Fibroblast of skin of left quadriceps (primary cell): ENCODE measurements at places on chromosomes 1 and 21.

DNA sequence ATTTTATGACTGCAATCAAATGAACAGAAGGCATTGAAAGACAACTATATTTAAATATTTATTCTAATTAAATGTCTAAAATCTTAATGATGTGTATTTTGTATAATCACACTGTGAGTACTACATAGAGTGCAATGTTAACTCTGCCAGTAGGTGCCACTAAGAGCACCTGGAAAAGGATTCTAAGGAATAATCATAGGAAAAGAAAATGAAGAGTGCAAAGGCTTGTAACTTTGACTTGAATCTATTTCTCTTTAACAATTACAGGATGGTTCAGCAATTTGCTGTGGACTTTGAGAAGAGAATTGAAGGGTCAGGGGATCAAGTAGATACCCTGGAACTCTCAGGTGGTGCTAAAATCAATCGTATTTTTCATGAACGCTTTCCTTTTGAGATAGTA lies 200.4 kb downstream of the DNM3 start:
- DNase-seq: no peak

- DNase-seq: no peak
Observed at GRCh38 chr1:234970401-234970730, 158.3 kb downstream of the TOMM20 start.

DNA sequence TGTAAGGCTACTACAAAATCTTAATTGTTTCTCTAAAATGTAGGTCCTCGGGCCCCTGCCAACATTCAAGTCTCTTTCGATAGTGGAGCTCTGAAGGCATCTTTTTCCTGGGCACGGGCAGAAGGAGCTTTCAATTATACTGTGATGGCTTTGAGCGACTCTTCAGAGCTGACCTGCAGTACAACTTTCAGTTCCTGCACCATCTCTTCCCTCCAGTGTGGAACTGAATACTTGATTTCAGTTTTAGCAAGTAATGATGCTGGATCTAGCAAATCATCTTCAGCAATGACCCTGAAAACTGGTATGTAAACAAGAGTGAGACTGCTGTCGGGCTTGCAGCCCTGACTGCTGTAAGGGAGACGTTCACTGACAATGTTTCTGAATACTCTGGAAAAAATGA lies 9.6 kb downstream of the FNDC7 start:
- DNase-seq: no peak

- no peak for DNase-seq
Observed at GRCh38 chr1:86472152-86472551, 3.4 kb downstream of the CLCA1 start.

GRCh38 chr1:108100148-108100547 lies 100.0 kb downstream of the SLC25A24 start:
- no peak for DNase-seq

DNA sequence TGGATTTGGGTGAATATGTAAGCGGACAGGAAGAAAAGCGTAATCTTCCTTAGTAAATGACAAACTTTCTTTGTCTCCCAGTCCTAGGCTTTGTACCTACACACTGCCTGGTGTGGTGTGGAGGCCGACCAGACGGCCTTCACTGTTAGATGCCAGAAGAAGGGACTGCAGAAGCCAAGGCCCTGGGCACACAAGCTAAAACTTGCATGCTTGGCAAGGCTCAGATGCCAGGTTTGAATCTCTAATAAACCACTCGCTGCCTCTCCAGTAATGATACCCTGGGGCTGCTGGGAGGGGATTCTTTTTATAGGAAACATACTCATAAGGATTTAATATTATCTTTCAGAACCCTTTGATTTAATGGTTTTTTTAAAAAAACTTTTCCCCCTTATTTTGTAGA lies 263.8 kb downstream of the PTPRC start:
- DNase-seq: no peak

DNA sequence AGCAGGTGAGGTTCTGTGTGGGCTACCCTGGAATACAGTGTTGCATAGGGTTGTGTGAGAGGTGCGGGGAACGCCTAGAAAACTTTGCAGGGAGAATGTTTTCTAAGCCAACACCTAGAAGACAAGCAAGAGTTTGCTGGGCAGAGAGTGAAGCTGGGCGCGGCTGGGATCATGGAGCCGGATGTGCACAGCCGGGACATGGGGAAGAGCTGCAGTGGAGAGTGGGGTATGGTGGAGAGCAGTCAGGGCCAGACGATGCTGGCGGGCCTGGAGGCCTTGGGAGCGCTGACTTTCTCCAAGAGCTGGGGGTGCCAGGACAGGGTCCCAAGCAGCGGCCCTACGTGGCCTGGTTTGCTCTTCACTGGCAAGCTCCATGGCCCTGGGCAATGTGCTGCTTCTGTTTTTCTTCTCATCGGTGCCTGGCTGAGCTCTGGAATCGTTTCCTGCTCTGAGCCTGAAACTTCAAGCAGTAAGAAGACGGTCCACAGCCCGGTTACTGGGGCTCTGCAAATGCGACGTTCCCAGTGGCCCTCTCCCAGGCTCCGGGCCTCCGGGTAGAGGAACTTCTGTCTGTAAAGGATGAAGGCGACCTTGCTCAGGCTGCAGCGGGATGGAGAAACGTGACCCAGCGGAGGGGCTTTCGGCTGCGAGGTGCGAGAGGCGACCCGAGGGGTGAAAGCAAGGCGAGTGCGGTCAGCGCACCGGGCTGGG lies 51.9 kb upstream of the CD34 start:
- DNase-seq: no peak

DNA sequence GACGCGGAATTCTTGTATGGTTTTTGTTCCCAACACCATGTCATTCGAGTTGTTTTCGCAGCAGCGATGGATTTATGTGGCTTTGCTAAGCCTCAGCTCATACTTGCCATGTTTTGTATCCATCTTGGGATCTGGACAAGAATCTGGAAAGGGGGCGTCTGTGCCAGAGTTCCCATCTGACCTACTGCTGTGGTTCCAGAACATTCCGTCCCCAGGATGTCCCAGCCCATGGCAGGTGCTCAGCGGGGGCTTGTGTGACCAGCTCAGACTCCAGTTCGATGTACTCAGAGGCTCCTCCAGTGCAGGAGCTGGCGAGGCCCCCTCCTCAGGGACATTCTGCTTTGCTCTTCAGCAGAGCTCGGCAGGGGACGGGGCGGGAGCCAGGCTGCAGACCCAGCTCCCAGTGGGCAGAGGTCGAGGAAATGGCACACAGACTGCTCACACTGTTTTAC lies 24.0 kb upstream of the ADARB1 start:
- no peak for DNase-seq

- DNase-seq: no peak
Observed at GRCh38 chr1:29284961-29285560, 48.7 kb downstream of the PTPRU start.

- DNase-seq: no peak
Observed at GRCh38 chr1:6976044-6976375, 190.8 kb downstream of the CAMTA1 start.

DNA sequence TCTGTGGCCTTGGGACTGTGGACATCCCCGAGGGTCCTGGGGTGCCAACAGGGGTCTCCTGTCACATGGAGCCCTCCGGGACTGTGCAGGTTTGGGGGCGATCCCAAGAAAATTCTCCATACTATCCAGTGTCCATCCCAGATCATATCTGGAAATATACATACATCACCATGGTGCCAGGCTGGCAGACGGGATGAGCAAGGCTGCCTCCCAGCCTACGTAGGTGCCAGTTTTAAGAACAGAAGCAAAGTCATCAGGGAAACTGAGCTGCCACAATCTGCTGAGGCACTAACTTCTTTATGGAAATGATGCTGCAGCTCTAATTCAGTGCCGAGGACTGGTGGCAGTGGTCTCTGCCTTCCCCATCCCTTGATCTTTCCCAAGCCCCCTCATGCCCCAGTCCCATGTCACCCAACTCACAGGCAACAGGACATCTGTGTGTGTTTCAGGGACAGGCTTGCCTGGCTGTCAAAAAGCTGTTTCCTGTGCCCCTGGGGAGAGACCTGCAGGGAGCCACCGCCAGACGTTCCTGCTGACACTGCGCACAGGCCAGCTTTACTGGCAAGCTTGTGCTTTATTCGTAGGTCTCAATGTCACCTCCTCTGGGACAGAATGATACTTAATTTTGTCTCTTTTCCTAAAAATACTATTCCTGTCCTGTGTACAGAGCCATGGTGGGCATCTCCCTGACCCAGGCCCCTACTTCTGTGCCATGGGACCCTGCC lies 15.5 kb downstream of the TEX35 start:
- DNase-seq: no peak

GRCh38 chr1:4621646-4622045 lies 32.8 kb upstream of the AJAP1 start:
- DNase-seq: no peak

GRCh38 chr1:62904856-62905225 lies 120.9 kb downstream of the ATG4C start:
- no peak for DNase-seq

DNA sequence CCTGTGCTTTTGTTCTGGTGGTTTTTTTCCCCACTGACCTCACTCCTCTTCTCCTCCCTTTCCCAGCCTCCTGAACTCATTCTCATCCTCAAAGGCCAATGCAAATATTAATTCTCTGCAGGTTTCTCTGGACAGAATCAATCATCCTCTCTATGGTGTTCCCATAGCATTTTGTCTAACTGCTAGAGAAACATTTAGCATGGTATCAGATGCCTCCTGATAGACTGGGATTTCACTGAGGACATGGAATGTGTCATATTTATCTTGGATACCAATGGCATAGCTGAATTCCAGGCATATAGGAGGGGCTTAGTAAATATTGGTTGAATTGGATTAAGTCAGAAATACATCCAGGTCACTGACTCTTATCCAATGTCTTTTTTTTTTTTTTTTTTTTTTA lies 46.1 kb upstream of the SRP9 start:
- DNase-seq: no peak

DNA sequence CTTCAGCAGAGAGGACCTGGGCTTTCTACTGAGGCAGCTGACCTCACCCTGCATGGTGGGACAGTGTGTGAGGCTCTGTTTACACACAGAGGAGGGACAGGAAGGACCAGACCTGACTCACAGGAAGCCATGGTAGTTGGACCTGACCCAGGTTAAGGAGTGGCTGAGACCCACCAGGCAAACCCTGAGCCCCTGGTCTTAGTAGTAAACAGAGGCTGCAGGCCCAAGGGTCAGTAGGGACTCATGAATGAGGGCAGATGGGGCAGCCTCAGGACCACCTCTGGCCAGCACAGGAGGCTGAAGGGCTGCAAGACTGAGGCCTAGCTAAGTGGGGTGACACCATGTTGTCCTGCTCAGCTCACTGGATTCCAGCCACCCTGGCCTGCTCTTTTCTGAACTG lies 273.2 kb downstream of the GRIK3 start:
- no peak for DNase-seq

DNA sequence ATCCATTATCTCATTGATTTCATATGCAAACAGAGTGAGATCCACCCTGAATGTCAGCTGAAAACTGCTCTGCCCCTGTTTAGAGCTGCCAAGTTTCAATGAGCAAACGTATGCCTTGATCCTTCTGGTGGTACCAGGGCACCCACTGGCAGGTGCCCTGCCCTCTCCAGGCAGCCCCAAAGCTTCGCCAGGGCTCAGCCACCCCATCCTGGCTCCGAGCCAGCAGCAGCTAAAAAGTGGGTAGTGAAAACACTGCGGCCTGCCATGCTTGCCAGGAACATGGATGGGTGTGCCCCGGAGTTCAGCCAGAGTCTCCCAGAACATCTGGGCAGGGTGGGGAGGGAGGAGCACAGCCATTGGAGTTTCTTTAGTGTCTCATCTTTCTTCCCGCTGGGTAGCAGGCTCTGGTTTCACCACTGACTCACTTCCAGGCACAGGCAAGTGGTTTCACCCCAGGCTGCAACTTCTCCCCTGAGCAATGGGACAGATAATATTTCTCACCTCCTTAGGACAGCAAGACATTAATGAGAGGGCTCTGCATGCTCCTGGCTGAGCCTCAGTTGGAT lies 8.1 kb upstream of the LMX1A start:
- DNase-seq: no peak

DNA sequence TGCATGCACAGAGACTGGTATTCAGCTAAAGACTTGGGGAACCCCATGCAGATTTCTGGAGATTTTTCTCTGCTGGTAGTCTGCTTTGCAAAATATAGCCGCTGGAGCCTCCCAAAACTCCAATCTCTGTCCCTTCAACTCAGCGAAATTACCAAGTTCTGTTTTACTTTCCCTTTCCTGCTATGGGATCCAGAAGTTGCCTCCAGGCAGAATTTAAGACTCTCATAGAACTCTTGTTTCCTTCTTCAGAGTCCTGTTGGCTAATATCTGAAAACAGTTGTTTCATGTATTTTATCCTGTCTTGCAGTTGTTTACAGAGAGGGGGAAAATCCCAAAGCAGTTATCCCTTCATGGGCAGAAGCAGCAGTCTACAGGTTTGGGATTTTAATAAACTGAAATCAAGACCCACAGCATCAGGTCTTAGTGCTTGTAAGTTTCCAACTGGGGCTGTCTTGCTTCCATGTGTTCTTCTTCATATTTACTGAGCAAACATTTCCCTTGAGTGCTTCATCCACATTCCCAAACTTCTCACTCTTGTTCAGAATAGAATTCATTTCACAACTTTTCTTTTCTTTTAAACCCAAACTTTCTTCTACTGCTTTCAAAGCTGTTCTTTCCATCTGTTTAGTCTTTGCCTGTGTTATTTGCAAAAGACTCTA lies 221.3 kb upstream of the DMRTA2 start:
- DNase-seq: no peak

DNA sequence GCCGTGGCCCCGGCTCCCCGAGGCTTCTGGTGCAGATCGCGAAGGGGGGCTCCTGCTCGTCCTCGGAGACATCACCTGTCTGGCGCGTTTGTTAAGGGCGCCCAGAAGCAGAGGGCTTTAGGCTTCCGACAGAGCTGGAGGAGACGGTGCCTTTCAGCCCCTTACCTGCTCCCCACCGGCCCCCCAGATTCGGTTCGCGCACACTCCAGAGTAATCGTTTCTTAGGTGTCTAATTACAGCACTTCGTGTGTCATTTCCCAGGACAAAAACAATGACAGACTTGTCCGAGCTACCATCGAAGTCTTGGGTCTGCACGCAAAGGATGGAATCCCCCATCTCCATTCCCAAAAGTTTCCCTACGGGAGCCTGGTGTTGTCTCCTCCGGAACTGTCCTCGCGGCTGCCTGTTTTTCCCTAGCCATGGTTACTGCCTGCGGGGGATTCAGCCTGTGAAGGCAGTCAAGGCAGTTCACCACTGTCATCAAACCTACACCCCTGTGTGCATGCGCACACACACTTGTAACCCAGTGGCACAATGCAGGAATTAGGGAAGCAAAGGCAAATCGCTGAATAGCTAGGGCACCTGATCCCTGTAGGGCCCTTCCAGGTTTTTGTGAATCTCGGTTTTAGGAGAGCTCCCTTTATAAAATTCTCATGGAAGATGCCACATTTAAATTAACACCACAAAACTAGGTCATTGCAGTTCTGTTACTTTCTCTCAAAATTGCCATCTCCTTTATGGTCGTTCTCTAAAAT lies 738 bp upstream of the CDC42BPA start:
- DNase-seq: no peak

DNA sequence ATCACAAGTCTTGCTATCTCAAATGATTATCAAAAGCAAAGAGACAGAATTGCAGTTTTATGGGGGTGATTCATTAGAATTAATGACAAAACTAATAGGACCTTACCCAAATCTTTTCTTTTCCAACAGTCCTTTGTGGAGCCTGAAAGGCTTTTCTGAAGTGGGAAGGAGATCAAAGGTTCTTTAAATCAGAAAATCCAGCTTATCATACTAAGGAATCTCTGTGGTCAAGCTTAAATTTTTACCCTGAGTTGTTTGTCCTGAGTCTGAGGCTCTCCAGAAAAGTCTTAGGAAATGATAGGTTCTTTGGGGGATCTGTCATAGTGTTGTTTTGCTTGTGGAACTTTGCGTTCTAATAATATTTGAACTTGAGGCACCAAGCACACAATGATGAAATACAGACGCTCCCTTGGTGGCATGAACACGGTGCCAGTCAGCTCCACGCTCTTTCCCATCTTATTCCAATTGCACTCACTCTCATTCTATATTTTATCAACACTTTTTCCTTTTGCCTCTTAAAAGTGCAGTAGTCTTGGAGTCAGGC lies 38.0 kb upstream of the COL24A1 start:
- no peak for DNase-seq
